ENCODE measurements at places on chromosomes 5 and 9.

GRCh38 chr5:44389090-44389822 is at the start of gene FGF10:
TSS of gene FGF10 (minus strand) at chr5:44389420. CDS start at chr5:44388682, 738 bp downstream.
- peaks cover 36% of the 10 kb centered on the region for H3K27me3 ChIP-seq
- no peak within 1 kb of the TSS for H3K27ac ChIP-seq
- H3K4me3 ChIP-seq = peak within 1 kb of the TSS; percentile 39
- H3K36me3 ChIP-seq = no peaks in the 10 kb centered on the region
- H3K4me1 ChIP-seq = no peaks in the 10 kb centered on the region

- H3K27ac ChIP-seq = no peak overlapping the region
- H3K36me3 ChIP-seq = no peaks in the 10 kb centered on the region
- no peak overlapping the region for H3K4me3 ChIP-seq
Measured at GRCh38 chr5:116248432-116248831, 163.6 kb downstream of the COMMD10 start.

DNA sequence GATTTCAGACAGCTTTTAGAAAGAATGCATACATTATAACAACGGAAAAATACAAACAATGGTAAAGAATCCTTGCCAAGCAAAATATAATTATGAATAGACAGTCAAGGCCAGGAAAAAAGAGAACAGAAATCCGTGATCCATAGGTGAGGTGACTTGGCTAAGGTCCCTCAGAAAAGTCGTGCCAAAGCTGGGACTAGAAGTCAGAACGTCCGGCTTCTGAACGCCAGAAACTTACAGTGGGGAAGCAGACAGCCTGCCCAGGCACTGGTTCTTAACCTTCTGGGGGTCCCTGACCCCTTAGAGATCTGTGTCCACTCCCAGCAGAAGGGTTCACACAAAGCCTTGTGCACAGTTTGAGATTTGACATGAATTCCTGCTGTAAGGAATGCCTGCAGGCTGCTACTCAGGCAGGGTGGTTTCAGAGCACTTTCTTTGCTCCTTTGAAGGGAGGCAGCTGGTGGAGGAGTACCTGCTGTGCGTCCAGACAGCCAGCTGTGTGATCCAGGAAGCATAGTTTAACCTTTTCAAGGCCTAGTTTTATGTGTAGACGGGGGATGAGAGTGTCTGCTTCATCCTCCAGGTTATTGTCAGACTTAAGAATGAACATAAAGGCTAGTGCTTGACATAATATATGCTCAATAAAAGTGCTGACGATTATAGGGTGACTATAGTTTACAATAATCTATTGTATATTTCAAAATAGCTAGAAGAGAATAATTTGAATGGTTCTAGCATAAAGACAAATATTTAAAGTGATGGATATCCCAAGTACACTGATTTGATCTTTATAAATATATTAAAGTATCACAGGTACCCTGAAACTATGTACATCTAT is 852 bp downstream of the ARHGEF37 start:
- no peaks in the 10 kb centered on the region for H3K36me3 ChIP-seq
- peak overlapping the region; percentile 59 for H3K4me3 ChIP-seq
- peaks cover 4% of the 10 kb centered on the region for H3K4me1 ChIP-seq
- DNase-seq = no peak

DNA sequence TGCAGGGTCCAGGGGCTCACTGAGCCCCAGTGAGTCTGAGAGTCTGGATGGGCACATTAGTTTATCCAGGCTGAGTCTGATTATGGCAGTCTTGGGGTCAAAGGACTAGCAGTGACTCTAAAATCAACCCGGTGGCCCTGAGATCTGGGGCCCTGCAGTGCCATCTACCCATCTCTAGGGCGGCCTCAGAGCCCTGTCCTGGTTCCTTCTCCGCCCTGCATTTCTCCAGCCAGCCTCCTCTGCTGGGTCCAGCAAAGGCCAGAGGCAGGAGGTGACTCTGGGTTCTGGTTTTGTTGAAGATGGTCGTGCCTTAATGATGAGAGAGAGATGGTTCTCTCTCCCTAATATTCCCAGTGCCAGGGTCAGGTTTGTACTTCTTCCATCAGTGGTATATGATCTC is 15.0 kb downstream of the DCANP1 start:
- H3K27ac ChIP-seq = no peak overlapping the region
- H3K36me3 ChIP-seq = no peaks in the 10 kb centered on the region
- no peak for DNase-seq
- H3K4me3 ChIP-seq = no peak overlapping the region

- no peak overlapping the region for H3K27ac ChIP-seq
- peak; percentile 65 for DNase-seq
- H3K4me3 ChIP-seq = no peak overlapping the region
- peaks cover 11% of the 10 kb centered on the region for H3K4me1 ChIP-seq
- no peaks in the 10 kb centered on the region for H3K27me3 ChIP-seq
Measured at GRCh38 chr5:138461343-138462125, 3.7 kb upstream of the EGR1 start.

DNA sequence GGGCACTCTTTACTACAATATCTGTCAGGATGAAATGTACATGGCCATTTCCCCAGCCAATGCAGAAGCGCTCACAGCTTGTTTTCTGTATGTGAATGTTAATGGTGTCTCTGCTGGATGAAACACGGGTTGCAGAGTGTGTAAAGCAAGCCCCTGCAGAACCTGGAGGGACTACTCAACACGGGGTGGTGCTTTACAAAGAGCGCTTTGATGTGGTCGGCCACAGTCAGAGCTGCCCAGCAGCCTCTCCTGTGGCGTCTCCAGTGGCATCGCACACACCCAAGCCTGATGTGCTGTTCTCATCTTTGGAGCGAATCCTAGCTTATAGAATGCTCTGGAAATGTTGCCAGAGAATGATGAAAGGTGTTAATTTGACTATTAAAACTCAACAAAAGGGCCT is 162.7 kb upstream of the NFIL3 start:
- peaks cover 2% of the 10 kb centered on the region for H3K27me3 ChIP-seq
- no peak overlapping the region for H3K27ac ChIP-seq
- H3K4me3 ChIP-seq = no peak overlapping the region
- no peaks in the 10 kb centered on the region for H3K4me1 ChIP-seq

DNA sequence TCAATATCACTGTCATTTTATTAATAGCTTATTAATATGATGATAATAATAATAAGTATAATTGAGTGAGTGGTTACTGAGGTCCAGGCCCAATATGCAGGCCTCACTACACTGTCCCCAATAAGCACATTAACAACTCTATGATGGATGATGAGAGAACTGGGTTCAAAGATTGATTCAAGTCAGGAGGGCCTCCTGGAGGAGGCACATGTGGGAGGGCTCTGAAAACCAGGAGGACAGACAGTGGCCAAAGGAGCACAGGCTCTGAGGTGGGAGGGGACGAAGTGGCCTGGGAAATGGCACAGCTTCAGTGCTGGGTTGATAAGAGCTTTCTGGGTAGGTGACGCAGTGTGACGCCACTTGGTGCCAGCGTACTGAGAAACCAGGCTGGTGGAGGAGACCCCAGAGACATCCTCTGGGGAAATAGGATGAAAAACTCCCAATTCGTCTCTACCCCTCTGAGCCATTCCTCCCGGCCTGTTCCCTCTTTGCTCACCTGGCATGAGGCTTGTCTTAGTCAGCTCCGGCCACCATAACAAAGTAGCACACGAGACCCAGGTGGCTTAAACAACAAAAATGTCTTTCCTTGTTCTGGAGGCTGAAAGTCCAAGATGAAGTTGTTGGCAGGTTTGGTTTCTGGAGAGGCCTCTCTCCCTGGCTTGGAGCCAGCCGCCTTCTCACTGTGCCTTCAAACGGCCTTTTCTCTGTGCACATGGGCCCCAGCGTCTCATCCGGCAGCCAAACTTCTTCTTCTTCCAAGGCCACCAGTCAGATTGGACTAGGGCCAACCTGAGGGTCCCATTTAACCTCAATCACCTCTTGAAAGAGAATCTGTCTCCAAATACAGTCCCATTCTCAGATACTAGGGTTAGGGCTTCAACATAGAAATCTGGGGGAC is 31.6 kb downstream of the NTNG2 start:
- H3K27me3 ChIP-seq = peaks cover 9% of the 10 kb centered on the region
- no peaks in the 10 kb centered on the region for H3K36me3 ChIP-seq
- no peak overlapping the region for H3K27ac ChIP-seq
- no peak overlapping the region for H3K4me3 ChIP-seq
- no peaks in the 10 kb centered on the region for H3K4me1 ChIP-seq
- DNase-seq = no peak

GRCh38 chr5:38596981-38597380 is 40.5 kb upstream of the LIFR start:
- H3K27me3 ChIP-seq = no peaks in the 10 kb centered on the region
- DNase-seq = no peak
- no peak overlapping the region for H3K27ac ChIP-seq
- H3K4me3 ChIP-seq = no peak overlapping the region
- peaks cover 34% of the 10 kb centered on the region for H3K4me1 ChIP-seq
- no peaks in the 10 kb centered on the region for H3K36me3 ChIP-seq

- H3K36me3 ChIP-seq = no peaks in the 10 kb centered on the region
- H3K4me3 ChIP-seq = no peak overlapping the region
- DNase-seq = no peak
- H3K27ac ChIP-seq = no peak overlapping the region
- no peaks in the 10 kb centered on the region for H3K27me3 ChIP-seq
Measured at GRCh38 chr9:71295928-71296327, 174.5 kb upstream of the TRPM3 start.

GRCh38 chr5:59036274-59036961 is 453.5 kb downstream of the RAB3C start:
- H3K36me3 ChIP-seq = no peaks in the 10 kb centered on the region
- peaks cover 5% of the 10 kb centered on the region for H3K27me3 ChIP-seq
- DNase-seq = peak; percentile 89
- peaks cover 15% of the 10 kb centered on the region for H3K4me1 ChIP-seq
- no peak overlapping the region for H3K4me3 ChIP-seq

DNA sequence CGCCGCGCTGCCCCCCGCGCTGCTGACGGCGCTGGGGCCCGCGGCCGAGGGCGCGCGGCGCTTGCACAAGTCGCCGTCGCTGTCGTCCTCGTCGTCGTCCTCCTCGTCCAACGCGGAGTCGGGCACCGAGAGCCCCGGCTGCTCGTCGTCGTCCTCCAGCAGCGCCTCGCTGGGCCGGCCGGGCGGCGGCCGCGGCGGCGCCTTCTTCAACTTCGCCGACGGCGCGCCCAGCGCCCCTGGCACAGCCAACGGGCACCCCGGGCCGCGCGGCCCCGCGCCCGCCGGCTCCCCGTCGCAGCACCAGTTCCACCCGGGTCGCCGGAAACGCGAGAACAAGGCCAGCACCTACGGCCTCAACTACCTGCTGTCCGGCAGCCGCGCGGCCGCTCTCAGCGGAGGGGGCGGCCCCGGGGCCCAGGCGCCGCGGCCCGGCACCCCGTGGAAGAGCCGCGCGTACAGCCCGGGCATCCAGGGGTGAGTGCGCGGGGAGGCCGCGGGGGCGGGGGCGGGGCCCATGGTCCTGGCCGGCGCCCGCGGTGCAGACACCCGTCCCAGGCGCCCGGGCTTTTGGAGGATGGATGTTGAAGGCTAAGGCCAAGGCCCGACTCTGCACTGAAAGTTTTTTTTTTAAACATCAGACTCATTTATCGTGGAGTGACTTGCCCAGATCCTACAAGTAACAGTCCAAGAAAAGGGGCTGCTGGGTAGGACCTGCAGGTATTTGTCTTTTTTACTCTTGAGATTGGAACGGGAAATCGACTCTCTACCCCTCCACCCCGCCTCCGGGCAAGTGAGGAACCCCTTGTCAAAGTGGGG is 1.2 kb downstream of the TENT4A start:
- no peak for DNase-seq
- no peaks in the 10 kb centered on the region for H3K36me3 ChIP-seq
- no peaks in the 10 kb centered on the region for H3K27me3 ChIP-seq
- H3K27ac ChIP-seq = peak overlapping the region; percentile 37

DNA sequence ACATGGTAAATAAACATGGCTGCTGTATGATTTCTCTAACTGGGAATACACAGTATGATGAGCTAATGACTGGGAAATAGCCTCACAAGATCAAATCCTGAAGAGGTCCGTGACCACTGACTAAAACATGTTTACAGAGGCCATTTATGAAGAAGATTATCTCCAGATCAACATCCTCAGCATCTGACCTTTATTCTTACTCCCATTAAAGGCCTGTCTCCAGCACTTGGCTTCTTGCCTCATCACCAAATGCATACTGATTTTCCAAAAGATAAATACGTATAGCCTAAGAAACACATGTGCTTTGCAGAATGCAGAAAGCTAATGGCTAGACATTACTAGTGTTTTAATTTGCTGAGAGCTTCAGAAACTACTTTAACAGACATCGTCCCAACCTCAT is 108.0 kb upstream of the TSLP start:
- H3K4me1 ChIP-seq = no peaks in the 10 kb centered on the region
- no peak overlapping the region for H3K27ac ChIP-seq
- no peak for DNase-seq
- H3K36me3 ChIP-seq = no peaks in the 10 kb centered on the region
- H3K4me3 ChIP-seq = no peak overlapping the region

- DNase-seq = peak; percentile 37
- no peak overlapping the region for H3K27ac ChIP-seq
- no peaks in the 10 kb centered on the region for H3K36me3 ChIP-seq
Measured at GRCh38 chr5:154714266-154714986, 40.8 kb upstream of the LARP1 start.

DNA sequence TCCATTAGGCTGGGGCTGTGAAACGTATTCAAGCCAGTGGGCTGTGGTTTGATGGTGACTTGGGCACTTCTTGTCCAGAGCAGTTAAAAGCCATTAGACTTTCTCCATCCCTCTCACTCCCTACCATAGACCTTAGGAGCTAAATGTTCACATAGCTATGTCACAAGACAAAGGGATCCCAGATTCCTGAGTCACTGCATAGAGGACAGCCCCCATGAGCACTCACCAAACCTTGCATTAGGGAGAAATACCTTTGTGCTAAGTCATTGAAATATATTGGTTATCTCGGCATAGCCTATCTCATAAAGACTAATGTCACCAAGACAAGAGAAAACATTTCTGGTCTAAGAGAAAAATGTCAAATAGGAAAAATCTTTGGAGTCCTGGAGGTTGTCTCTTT is 104.3 kb downstream of the TRPM6 start:
- no peaks in the 10 kb centered on the region for H3K36me3 ChIP-seq
- no peaks in the 10 kb centered on the region for H3K27me3 ChIP-seq
- no peaks in the 10 kb centered on the region for H3K4me1 ChIP-seq
- no peak overlapping the region for H3K27ac ChIP-seq

DNA sequence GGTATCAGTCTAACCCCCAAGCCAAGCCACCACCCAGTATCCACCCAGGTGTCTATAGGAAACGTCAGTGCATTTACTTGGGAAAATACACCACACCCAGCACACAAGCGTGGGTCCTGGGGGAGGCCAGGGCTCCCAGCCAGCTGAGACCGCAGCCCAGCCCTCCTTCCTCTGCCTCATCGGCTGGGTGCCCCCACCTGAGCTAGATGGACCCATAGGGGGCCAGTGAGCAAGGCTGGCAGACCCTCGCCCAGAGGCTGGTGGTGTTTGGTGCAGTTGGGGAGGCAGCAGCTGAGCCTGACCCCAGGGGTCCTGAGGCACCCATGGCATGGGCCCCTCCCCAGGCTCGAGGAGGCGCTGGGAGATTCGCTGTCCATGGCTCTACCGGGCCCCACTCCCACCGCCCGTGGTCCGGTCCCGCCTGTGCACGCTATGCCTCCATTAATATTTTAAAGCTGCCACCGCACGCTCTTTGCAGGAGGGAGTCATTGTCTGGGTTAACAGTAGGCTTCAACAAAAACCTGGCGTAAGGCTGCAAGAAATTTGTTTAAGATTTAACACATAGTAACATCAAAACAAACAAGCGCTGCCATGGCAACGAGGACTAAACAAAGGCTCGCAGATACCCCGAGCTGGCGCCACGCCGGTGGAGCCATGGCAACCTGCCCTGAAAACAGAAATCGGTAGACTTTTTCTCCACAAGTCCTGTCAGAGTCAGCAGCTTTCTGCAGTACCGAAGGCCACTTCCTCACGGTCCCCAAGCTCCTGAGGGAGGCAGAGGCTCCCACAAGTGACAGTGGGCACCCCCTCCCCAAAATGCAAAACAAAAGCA is 20.6 kb downstream of the TPPP start:
- peaks cover 21% of the 10 kb centered on the region for H3K4me1 ChIP-seq
- peaks cover 16% of the 10 kb centered on the region for H3K27me3 ChIP-seq
- peak; percentile 63 for DNase-seq
- H3K4me3 ChIP-seq = peak overlapping the region; percentile 15
